ENCODE measurements at places on chromosomes 4 and X. TPM values are rescaled to one million over a fixed set of nuclear protein-coding genes. Genes with fewer than 3 reads are reported as not detected.

DNA sequence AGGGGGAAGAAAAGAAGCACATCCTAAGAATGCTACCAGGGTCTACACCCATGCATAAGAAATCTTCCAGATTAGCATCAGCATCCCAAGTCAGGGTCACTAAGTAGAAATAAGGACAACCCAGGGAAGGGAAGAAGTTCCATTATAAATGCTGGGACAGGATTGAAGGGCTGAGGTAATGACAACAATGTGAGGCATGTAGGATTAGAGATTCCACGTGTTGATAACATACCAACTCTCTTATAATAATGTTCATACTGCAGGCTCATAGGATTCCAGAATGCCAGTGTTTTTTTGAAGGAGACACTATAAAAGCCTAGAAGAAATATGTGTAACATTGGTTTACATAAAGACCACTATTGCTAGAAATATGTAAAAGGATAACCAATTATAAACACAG lies 201.2 kb downstream of the MID1IP1 start:
- no peak for DNase-seq
- H3K36me3 ChIP-seq = no peaks in the 10 kb centered on the region
- H3K27me3 ChIP-seq = no peaks in the 10 kb centered on the region
- no peaks in the 10 kb centered on the region for H3K4me1 ChIP-seq
- no peak overlapping the region for H3K27ac ChIP-seq
- no peak overlapping the region for H3K4me3 ChIP-seq

GRCh38 chr4:157819693-157820464 lies 352.9 kb downstream of the GASK1B start:
- no peak for DNase-seq
- no peaks in the 10 kb centered on the region for H3K4me1 ChIP-seq
- H3K27ac ChIP-seq = no peak overlapping the region
- no peak overlapping the region for H3K4me3 ChIP-seq
- H3K36me3 ChIP-seq = no peaks in the 10 kb centered on the region

DNA sequence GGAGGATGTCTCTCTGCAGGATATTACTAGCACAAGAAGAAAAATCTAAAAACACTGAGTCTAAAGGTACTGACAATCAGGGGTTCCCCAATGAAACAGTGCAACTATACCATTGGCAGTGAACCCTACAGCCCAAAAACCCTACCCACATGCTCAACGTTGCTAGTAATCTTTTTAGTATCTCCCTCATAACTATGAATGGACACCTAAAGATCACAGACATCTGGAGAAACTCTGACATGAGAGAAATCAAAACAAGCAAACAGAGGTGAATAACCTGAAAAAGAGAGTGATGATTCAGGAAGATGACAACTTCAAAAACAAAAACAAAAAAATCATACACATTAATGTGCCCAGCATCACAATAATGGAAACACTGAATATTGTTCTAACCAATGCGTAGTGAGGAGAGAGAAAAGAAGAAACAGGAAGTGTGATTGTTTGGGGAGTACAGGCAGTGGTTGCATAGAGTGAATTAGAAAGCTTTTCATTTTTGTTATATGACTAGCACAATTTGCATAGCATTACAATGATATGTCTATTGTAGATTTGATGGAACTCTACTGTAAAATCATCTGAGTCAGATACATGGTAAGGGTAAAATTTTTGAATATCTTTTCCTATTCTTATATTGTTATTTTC lies 78.9 kb upstream of the FMR1 start:
- no peaks in the 10 kb centered on the region for H3K4me1 ChIP-seq
- no peaks in the 10 kb centered on the region for H3K36me3 ChIP-seq
- no peaks in the 10 kb centered on the region for H3K27me3 ChIP-seq
- H3K4me3 ChIP-seq = no peak overlapping the region
- no peak for DNase-seq

GRCh38 chr4:687971-688853 lies 739 bp downstream of the SLC49A3 start:
- no peak for DNase-seq
- H3K27me3 ChIP-seq = no peaks in the 10 kb centered on the region
- H3K4me1 ChIP-seq = peaks cover 8% of the 10 kb centered on the region
- H3K27ac ChIP-seq = no peak overlapping the region
- no peak overlapping the region for H3K4me3 ChIP-seq
- H3K36me3 ChIP-seq = no peaks in the 10 kb centered on the region

- H3K4me3 ChIP-seq = no peak overlapping the region
- H3K36me3 ChIP-seq = no peaks in the 10 kb centered on the region
- H3K27me3 ChIP-seq = no peaks in the 10 kb centered on the region
Measured at GRCh38 chrX:46383006-46383405, 162.2 kb downstream of the ZNF674 start.

GRCh38 chr4:54213761-54214160 lies 15.3 kb upstream of the PDGFRA start:
- H3K27ac ChIP-seq = no peak overlapping the region
- H3K4me1 ChIP-seq = peaks cover 7% of the 10 kb centered on the region
- no peaks in the 10 kb centered on the region for H3K36me3 ChIP-seq

- DNase-seq = no peak
- no peaks in the 10 kb centered on the region for H3K4me1 ChIP-seq
- H3K27ac ChIP-seq = no peak overlapping the region
- H3K4me3 ChIP-seq = no peak overlapping the region
Measured at GRCh38 chr4:164215113-164215741, 538.7 kb upstream of the SMIM31 start.

PNPLA4 gene
- total RNA-seq = 2.8 TPM

TSPAN7 gene
- total RNA-seq = not detected

OCIAD1 gene
- 72.2 TPM for total RNA-seq

Data from CD4-positive, CD25-positive, alpha-beta regulatory T cell (primary cell).